ENCODE measurements at places on chromosomes 4 and X.

- DNase-seq, result no peak
These were observed 37.9 kb upstream of the FAT4 start for GRCh38 chr4:125276811-125277210.

GRCh38 chr4:2793586-2794485 lies 951 bp downstream of the SH3BP2 start:
- no peak for DNase-seq

DNA sequence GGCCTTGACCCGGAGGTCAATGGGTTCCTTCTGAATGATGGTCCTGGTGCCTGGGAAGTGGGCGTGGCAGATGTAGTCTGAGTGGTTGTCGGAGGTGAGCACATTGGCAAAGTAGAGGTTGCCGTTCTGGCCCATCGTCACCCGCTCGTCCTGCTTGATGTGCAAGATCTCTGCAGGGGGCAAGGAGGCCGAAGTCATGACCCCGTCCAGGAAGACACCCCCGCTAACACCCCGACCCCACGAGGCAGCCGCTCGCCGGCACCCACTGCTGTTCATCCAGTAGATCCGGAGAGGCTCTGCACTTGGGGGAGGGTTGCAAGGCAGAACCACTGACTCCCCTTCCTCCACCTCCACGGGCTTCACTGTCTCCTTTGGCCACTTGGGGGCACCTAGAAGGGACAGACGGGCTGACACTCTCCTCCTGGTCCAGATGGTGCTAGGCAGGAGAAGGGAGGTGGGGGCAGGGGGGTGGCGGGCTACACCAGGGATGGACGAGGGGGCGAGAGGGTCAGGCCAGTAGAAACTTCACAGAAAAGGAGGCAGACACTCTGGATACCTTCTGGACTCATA lies 15.1 kb downstream of the L1CAM start:
- no peak for DNase-seq

DNA sequence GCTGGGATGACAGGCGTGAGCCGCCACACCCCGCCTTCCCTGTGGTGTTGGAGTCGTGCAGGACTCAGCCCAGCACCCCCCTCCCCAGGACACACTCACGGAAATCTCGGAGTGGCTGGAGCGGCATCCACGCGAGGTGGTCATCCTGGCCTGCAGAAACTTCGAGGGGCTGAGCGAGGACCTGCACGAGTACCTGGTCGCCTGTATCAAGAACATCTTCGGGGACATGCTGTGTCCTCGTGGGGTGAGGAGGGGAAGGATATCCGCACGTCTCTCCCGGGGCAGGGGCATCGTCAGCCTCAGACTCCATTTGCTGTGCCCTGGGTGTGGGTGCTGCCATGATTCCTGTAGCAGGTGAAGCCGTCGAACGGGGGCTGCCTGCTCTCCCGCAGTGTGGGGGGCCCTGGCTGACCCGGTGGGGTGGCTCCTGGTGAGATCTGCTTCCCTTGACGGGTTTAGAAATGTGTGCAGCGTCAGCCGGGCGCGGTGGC lies 10.3 kb downstream of the PLCXD1 start:
- DNase-seq, result no peak

DNA sequence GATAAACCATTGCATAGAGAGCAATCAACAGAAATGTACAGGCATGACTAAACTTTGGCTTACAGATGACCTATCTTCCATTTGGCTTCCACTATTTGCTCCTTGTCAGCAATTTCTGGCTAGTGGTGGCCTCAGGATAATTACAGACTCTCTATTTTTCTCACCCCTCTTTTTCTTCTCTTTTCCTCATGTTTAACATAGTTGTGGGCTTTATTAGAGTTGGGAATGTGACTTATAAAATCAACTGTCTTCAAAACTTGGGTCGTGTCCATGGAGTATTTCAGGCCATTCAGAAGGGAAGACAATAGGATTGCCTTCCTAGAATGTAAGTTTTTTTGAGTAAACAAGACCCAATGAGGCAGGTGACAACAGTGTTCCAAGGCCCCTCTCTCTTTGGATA lies 236.2 kb downstream of the FRAS1 start:
- no peak for DNase-seq

DNA sequence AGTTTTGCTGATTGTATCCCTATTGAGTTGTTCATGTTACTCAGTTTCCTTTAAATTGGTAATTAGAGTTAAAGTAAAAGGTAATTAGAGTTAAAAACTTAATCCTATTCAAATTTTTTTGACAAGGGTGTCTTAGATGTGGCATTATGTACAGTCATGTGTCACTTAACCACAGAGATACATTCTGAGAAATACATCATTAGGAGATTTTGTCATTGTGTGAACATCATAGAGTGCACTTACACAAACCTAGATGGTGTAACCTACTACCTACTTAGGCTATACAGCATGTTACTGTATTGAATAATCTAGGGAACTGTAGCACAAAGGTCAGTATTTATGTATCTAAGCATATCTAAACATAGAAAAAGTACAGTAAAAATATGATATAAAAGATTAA lies 39.2 kb downstream of the BEX3 start:
- no peak for DNase-seq

DNA sequence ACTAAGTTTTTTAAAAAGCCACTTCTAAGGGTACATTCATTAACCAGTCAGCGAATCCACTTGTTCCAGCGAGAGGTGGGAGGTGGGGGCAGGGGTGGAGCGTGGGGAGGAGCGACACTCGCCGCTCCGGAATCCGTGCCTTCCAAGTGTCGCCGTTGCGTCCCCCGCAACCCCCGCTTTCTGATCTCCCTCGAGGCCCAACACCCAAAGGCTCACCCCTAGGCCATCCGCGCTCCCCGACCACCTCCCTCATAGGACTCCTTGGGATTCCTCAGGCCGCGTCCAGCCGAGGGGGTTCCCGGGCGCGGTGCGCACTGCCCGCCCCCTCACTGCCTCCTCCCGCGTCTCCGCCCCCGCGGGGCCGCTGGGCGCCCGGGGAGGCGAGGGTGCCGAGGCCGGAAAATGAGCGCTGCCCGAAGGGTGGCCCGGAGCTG lies 108.1 kb upstream of the STOX2 start:
- no peak for DNase-seq

- DNase-seq, result no peak
These were observed 9.5 kb upstream of the TLR8 start for GRCh38 chrX:12896935-12897334.

DNA sequence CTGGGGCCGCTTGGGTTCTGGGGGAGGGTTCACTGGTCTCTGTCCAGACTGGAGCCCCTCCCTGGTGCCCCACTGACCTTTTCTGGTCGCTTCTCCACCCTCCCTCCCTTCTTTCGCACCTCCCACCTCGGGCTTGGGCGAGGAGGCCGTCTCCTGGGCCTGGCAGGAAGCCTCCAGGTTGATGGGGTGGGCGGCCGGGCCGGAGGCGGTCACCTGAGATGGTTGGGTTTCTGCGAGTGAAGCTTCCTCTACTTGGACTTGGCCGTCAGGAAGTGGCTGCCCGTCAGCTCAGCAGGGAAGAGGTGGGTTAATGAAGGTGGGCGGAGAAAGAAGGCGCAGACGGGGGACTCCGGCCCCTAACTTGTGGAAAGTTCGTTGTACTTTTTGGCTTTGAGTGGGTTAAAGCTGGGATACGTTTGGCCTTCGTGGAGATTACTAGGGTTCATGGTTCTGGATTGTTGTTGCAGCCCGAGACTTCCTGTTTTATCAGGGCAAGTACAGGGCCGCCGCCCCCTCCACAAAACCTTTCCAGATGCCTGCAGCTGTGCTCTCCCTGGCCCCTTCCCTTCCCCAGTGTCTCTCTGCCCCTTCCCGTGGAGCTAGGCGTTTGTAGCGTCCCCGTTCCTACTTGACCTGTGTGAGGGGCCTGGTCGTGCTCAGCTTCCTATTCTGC lies 1.2 kb downstream of the AKAP17A start:
- DNase-seq, result no peak

Measured in HL-60 (cell line).